Stimulated activated naive B cell treated with anti-CD40 and anti-IgM and Interleukin-4, amounts not matched to agents 10 μg/mL and 1 μg/mL and 100 μg/mL, for 72 hours (primary cell): ENCODE measurements at places on chromosomes 5 and 9.

GRCh38 chr5:125134216-125135081, 388.0 kb upstream of the ZNF608 start:
- H3K27ac ChIP-seq, result no peak overlapping the region
- H3K4me1 ChIP-seq, result no peaks in the 10 kb centered on the region
- no peaks in the 10 kb centered on the region for H3K36me3 ChIP-seq
- no peak for DNase-seq
- no peaks in the 10 kb centered on the region for H3K27me3 ChIP-seq
- H3K4me3 ChIP-seq, result no peak overlapping the region

DNA sequence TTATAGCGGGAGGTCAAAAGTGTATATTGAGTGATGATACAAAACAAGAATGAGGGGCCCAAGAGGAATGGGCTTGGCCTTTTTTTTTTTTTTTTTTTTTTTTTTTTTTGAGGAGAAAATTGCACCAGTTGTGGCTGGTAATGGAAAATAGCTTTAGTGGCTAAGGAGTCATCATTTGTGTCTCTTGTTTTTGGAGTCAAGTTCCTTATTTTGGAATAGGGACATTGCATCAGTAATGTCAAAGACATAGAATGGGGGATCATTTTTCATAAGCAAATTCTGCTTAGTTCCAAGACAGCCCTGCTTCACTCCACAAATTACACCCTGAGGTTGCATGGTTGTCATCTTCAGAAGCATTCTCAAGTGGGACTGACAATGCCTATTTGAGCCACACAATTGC, 137.4 kb downstream of the STK32A start:
- DNase-seq, result no peak
- H3K4me3 ChIP-seq, result no peak overlapping the region
- H3K27me3 ChIP-seq, result no peaks in the 10 kb centered on the region
- H3K4me1 ChIP-seq, result peaks cover 10% of the 10 kb centered on the region
- H3K27ac ChIP-seq, result no peak overlapping the region

GRCh38 chr5:81265101-81265500, 32.0 kb downstream of the CKMT2 start:
- H3K27ac ChIP-seq, result no peak overlapping the region
- no peak for DNase-seq
- no peaks in the 10 kb centered on the region for H3K27me3 ChIP-seq
- H3K4me3 ChIP-seq, result no peak overlapping the region
- peaks cover 23% of the 10 kb centered on the region for H3K36me3 ChIP-seq

DNA sequence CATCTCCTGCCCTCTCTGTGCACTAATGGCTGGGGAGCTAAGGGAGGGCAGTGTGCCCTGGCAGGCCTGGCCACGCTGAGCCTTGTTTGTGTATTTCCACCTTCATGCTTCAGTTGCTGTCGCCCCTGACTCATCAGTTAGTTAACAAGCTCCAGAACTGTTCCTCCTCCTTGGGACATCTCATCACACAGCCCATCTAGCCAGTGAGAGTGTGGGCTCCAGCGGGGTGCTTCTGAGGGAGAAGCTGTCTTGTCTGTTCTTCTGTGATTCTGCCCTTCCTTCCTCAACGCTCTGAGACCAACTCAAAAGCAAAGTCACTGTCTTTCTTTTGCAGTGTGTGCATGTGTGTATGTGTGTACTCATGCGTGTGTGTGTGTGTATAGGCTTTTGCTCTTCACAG, 58.3 kb upstream of the CPEB4 start:
- DNase-seq, result no peak
- H3K27ac ChIP-seq, result peak overlapping the region; percentile 20
- H3K4me1 ChIP-seq, result peaks cover 46% of the 10 kb centered on the region
- H3K36me3 ChIP-seq, result peaks cover 5% of the 10 kb centered on the region
- no peak overlapping the region for H3K4me3 ChIP-seq

- H3K4me3 ChIP-seq, result peak overlapping the region; percentile 93
- no peak for DNase-seq
- H3K27me3 ChIP-seq, result no peaks in the 10 kb centered on the region
- peaks cover 5% of the 10 kb centered on the region for H3K36me3 ChIP-seq
- H3K4me1 ChIP-seq, result peaks cover 16% of the 10 kb centered on the region
Measured at GRCh38 chr5:81751836-81752643, 1.1 kb upstream of the SSBP2 start.

- peaks cover 32% of the 10 kb centered on the region for H3K27me3 ChIP-seq
- H3K4me3 ChIP-seq, result no peak overlapping the region
- no peaks in the 10 kb centered on the region for H3K36me3 ChIP-seq
- H3K4me1 ChIP-seq, result peaks cover 6% of the 10 kb centered on the region
Measured at GRCh38 chr5:73901043-73901442, 275.0 kb downstream of the ARHGEF28 start.
